ENCODE measurements at places on chromosomes 13 and 19. TPM values are rescaled to one million over a fixed set of nuclear protein-coding genes. Genes with fewer than 3 reads are reported as not detected.

Gene FGF14
- not detected for total RNA-seq

Gene EGLN2
- 113 TPM for total RNA-seq

Gene RAB20
- total RNA-seq = 0.75 TPM

Gene PNMA8B
- not detected for total RNA-seq

Gene NLRP5
- not detected for total RNA-seq

Gene MATK
- 18.5 TPM for total RNA-seq

Gene SBSN
- total RNA-seq = not detected

Gene ZNF628
- 27.6 TPM for total RNA-seq

Gene F10
- not detected for total RNA-seq

Gene VAV1
- not detected for total RNA-seq

Gene SYNE4
- total RNA-seq = 0.37 TPM

Gene ATP8B3
- 5.5 TPM for total RNA-seq

Gene FLT1
- not detected for total RNA-seq

Gene IGFL3
- 0.75 TPM for total RNA-seq

Gene SEMA6B
- total RNA-seq = 162 TPM

Gene KLK10
- not detected for total RNA-seq

Gene ZNF331
- 10.6 TPM for total RNA-seq

Gene MIR17HG
- total RNA-seq = 6.6 TPM

Gene MEIOSIN
- not detected for total RNA-seq

Gene SGCG
- not detected for total RNA-seq

Gene TBXA2R
- 7.7 TPM for total RNA-seq

Gene ZNF229
- 0.80 TPM for total RNA-seq

Gene ADAMTSL5
- 0.62 TPM for total RNA-seq

Gene GPR12
- not detected for total RNA-seq

Gene S1PR2
- 8.0 TPM for total RNA-seq

Gene NTF4
- total RNA-seq = 18.3 TPM

Gene PSG7
- total RNA-seq = 31.0 TPM

Gene TEX29
- total RNA-seq = not detected

Gene LILRB2
- not detected for total RNA-seq

Gene ZNF536
- not detected for total RNA-seq

Gene ERFL
- total RNA-seq = not detected

Gene EPS8L1
- total RNA-seq = 11.7 TPM

Gene RTBDN
- 5.7 TPM for total RNA-seq
